AG04449 (cell line): ENCODE measurements at places on chromosomes 1 and 21.
A peak's percentile ranks its signal among the peaks of the same experiment; 100 is the strongest.

DNA sequence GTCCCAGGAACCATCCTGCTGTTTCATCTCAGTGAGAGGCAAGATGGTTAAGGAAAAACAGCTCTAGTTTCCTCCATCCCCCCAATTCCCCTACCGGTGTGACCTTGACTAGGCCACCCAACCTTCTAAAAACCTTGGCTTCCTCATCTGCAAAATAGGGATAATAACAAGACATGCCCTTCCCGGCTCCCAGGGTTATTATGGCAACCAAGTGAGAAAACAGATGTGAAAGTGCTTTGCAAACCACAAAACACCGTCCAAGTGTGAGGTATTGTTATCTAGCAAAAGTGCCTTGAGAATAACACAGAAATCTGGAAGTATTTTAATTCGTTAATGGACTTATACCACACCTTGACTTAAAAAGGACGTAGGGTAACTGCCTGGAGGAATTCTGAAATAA is 62.7 kb downstream of the ITPKB start:
- DNase-seq: no peak

DNA sequence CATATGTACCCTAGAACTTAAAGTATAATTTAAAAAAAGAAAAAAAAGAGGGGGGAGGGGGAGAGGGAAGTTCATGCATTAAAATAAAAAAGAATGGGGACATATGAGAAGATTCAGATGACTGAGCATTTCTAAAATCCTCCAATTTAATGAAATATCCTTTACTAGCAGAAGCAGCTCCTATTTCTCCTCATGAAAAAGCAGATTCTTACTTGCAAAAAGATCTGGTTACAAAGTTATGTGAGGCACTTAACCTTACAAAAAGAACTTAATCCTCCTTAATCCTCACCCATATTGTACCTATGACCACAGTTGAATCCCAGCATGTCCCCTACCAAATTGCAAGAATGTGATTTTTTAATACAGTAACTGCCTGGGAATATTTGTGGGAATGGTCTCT is 298.5 kb downstream of the SRGAP2C start:
- no peak for DNase-seq

DNA sequence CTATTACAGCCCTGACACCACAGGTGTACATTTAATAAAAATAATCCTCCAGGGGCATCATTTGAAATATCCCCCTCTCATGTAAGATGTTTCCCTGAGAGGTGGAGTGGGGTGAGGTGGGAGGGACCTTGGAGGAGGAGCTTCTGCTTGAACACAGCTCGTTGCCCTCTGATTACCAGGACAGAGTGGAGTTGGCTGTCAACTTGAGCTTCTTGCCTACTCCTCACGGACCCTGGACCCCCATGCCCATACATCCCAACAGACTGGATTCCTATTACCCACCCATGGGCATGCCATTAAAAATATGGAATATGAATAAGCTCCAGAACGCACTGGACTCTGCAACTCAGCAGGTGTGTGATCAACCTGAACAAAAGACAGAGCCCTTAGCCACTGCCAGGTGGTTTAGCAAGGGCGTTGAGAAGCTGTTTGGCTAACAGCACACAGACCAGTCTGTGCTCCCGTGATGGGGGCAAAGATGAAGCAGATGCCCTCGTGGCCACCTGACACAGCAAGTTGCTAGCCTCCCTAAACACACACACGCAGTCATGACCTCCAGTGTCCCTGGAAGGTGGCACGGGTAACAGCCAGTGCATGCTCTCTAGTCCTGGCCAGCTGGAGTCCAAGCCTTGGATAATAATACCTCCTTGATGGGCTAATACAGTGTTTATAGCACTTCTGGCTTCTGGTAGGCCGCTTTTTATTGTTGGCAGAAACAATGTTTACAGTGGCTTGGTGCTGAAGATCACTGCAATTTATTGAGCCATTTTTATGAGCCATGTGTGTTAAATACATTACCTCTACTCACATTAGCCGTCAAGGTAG is 155.0 kb downstream of the TOMM20 start:
- DNase-seq: no peak

DNA sequence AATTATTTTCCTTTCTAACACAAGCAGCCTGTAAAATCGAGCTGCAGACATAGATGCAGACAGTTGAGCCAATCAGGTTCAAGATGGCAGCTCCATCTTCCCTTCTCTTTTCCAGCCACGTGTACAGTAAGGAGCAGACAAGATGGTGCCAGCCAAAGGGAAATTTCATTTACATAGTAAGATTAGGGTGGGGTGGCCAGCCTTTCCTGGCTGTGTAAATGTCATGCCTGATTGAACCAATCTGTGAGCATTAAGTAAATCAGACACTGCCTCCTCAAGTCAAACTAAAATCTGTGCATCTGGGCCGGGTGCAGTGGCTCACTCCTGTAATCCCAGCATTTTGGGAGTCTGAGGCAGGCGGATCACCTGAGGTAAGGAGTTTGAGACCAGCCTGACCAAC is 60.2 kb downstream of the TBCE start:
- DNase-seq: no peak

DNA sequence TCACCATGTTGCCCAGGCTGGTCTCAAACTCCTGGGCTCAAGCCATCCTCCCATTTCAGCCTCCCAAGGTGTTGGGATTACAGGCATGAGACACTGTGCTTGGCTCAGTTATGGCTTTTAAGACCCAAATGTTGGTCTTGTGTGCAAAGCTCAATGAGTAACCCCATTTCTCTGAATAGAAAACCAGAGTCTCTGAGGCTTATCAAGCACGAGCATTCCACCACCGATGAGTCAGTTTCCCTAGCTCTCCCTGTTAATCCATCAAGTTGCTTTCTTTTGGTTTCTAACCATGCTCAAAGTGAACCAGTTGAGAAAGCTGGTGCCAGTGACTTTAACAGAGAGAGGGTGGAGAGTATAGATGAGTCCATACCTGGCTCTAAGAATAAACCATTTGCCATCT is 350.9 kb upstream of the ADGRL2 start:
- no peak for DNase-seq

DNA sequence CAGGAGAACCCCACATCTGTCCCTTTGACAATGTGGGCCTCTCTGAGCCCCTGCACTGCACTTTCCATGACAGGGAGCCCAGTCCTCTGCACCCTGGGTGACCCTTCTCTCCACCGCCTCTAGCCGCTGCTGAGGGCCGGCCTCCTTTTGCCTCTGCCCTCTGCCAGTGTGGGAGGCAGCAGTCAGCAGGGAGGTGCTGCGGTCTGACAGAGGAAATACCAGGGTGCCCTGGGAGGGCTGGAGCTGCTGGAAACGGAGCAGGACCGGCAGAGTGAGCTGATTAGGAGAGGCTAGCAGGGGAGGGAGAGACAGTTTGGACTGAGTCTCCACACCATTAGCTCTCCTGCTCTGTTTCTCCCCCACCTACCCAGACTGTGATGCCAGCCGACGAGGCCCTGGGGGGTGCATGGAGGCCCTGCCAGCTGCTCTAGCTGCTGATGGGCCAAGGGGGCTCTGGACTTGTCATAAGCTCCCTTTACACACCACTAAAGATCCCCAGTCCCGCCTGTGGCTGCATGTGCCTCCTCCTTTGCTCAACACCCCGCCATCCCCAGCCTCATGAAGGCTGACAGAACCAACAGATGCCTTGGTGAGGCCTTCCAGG is 171.1 kb upstream of the KLHDC7A start:
- no peak for DNase-seq

DNA sequence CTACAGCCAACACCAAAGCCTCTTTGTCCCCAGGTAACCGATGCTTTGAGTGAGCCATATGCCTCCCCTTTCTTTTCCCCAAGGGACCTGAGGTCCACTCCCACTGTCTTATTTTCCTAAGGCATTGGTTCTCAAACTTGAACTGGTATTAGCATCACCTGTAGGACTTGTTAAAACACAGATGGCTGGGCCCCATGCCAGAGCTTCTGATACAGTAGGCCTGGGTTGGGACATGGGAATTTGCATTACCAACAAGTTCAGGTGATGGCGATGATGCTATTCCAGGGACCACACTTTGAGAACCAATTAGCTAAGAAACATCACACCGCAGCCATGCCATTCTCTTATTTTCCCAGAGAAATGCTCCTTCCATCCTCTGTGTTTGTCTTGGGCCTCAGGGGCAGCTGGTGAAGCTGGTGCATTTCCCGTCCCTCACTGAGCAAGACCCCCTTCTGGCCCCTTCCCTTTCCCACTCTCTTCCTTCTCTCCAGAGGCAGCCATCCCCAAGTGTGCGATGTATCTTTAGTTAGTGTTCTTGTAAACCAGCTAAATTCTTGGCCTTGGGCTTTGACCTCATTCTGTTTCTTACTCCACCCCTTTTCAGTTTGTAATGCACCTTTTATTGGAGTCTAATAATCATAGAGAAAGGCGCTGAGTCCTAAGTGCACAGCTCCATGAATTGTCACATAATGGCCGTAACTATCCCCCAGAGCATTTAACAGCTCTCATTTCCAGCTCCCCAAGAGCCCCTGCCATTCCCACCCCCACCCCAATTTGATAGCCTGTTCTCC is 14.2 kb upstream of the TTC22 start:
- no peak for DNase-seq

GRCh38 chr1:197519741-197520334 is 251.8 kb downstream of the CRB1 start:
- no peak for DNase-seq

DNA sequence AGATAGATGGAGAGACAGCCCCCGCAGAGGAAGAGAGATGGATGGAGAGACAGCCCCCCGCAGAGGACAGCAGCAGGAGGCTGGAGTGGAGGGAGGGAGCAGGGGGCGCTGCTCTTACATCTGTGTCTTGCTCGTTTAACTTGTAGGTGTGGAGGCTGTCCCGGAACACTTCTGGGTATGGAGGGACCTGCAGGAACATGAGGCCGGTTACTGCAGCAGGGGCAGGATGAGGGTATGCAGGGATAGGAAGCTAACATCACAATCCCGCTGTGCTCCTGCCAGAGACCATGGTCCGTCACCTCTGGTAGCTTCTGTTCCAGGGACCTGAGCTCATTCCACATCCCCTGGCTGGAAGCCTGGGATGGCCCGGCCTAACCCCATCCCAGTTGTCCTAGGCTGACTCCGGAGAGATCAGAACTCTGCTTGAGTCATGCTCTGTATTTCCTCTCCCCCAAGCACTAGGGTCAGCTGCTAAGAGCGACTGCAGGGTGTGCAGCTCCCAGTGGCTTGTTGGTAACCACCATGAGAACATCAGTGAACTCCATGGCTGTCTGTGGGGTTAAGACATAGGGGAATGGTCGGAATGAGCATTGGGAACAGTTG is 36.7 kb upstream of the GOLT1A start:
- DNase-seq: no peak

DNA sequence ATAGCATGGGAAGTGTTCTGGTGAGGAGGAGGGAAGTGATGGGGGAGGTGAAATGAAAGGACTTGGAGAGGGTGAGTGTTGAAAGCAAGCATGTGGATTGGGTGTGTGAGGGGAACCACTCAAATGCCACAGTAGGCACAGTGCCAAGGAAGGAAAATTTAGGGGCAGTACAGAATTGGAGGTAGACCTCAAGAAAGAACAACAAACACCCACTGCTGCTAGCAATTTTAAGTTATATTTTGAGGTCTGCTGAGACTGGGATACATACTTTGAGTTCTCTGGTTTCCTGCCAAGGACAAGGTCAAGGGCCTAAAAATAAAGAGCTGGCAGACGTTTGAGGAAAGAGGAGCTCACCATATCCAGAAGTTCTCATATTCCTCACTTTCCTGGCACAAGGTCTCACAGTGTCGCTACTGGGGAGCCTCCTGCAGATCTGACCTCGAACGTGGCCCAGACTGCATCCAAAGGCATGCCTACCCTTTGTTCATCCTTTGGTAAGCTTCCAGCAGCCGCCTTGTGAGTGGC is 104.0 kb downstream of the BRINP2 start:
- peak; percentile 36 for DNase-seq

- no peak for DNase-seq
Measured at GRCh38 chr21:29748391-29749167, 191.2 kb downstream of the GRIK1 start.

DNA sequence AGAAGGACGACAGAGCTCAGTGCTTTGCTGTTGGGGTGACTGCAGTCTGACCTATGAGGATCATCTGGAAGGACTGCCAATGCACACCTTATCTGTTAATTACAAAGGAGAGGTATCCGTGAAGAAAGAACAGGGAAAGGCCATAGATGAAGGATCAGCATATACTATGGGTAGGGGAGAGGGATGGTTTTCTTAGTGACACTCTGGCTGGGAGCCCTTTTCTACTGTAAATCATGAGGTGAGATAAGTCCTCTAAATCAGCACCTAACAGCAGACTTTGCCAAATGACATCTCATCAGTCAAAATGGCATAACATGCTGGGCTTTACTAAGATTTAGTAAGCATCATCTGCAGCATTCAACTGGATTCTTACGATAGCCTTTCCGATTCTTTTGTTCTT is 100.0 kb downstream of the PLPPR5 start:
- DNase-seq: no peak

DNA sequence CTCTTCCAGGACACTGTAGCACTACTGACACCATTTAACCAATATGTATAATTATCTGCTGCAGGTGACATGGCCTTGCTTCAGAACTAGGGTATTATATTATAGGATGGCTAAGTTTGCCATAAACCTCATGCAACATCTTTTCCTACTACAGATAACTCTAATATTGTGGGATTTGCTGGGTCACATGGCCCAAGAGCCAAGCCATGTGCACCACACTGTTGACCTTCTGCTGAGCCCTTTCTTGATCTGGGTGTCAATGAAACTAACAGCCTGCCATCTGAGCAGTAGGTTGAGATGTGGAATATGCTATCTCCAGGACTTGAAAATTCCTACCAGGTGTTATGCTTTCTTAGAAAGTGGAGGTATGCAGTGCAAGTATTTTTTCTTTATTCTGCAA is 2291.1 kb downstream of the MRPL39 start:
- DNase-seq: no peak

DNA sequence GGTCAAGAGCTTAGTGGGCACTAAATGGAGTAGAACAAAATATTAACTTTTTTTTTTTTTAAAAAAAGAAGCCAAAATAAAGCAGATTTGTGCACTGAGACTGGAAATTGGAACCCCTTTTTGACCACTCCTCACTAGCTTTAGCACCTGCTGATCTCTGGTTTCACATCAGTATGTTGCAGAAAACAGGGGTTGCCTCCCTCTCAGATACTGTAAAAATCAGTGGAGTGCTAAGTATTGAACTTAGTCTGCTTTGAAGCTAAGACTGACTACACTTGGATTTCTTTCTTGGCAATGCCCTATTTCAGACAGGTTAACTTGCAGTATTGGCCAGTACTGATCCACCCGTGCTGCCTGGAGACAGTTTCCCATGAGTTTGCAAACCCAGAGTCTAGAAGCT is 2.7 kb upstream of the KIAA0040 start:
- no peak for DNase-seq

GRCh38 chr1:218660678-218661053 is 315.5 kb downstream of the TGFB2 start:
- no peak for DNase-seq

GRCh38 chr1:70503358-70503757 is 92.3 kb downstream of the CTH start:
- DNase-seq: no peak

DNA sequence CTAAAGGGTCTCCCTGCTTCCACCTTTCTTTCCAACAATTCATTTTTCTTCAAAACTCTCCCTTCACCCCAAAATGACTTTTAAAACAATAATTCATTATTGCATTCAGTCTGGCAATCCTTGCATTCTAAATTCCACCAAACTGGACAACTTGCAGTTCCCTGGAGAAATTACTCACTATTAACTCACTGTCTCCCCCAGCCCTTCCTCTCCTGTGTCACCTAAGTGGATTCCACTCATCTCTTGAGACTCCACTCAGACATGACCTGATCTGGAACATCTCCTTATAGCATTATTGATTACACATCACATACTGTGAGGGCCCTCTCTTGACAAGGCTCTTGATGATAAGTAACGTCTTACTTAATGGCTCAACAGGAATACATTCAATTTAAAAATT is 257.1 kb downstream of the BRINP2 start:
- no peak for DNase-seq

GRCh38 chr1:169048043-169048442 is 58.4 kb upstream of the ATP1B1 start:
- DNase-seq: no peak
